ENCODE measurements at places on chromosomes 4 and X.

- DNase-seq: no peak
These were observed 728.9 kb downstream of the PCDH18 start for GRCh38 chr4:136803433-136803832.

DNA sequence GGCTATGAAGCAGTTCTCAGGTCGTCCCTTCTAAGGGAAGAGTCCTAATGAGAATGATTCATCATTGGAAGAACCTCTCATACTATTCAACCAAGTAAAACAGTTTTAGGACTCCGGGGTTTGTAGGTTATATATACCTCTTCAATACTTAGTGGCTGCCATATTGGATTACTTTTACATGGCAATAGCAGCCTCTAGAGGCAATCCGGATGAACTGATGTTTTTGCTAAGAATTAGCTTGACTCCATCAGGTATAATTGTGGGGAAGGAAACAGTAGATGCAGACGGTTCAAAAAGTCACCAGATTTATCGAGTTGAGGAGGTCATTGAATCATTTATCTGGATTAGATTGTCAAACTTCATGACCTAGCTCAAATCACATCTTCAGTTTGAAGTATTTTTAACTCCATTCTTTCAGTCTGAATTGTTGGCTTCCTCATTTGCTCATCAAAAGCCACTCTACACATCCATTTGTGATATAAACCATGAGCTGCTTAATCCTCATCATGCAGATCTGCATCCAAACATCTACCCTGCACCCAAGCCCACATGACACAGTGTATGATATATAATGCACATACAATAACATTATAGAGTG, 28.4 kb downstream of the GUCY1B1 start:
- no peak for DNase-seq

DNA sequence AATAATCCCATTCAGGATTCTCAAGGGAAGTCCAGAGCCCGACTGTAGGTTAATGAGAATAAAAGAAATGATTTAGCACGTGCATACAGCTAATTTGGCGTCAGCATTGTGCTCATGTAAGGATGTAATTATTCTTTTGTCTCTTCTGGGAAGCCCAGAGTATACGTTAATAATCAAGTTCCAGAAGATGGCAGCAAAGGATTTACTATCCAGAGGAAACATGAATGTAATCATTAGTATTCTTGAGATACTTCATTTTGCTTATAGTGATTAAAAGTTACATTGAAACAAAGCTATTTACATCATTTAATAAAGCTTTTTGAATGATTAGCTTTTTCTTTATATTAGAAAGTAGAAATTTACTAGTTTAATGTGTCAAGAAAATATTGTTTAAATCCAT, 27.1 kb upstream of the MAP9 start:
- no peak for DNase-seq

- no peak for DNase-seq
These were observed 20.0 kb upstream of the FGFBP2 start for GRCh38 chr4:15982842-15983524.

GRCh38 chr4:164056426-164057142, 562.1 kb downstream of the TMA16 start:
- no peak for DNase-seq

GRCh38 chr4:2083116-2083825, 24.1 kb downstream of the NAT8L start:
- peak; percentile 1 for DNase-seq

DNA sequence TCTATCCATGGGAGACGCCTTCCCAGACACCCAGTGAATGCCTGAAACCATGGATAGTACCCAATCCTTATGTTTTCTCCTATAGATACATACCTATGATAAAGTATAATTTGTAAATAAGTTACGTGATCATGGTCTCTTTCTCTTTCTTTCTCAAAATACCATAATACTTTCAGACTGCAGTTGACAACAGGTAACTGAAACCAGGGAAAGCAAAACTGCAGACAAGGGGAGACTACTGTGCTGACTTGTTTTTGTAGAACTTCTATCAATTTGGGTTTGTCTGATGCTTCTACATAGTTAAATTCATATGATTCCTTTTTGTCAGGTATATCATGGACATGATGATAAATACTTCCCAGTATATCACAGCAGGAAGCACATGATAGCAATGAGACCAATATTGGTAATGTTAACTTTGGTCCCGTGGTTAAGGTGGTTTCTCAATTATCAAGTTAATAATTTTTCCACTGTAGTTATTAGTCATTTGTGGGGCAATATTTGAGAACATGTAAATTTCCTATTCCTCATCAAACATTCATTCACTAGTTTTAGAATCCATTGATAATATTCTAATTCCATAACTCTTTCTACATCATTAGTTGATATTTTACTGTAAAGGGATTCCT, 298.0 kb upstream of the TET2 start:
- DNase-seq: no peak

DNA sequence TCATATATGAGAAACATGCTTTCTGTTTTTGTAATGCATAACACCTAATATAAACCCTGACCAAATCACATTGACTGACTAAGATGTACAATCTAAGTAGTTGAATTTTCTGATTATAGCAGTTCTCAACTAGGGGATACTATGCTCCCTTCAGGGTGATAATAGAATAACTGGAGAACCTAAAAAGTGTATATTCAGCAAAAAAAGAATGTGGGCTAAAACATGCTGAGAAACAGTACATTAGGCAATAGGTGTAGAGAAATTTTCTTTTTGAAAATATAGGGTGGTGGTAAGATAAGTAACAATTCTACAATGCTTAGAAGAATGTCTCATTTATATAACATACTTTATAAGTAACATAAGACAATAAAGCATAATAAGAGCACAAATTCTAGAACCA, 239.6 kb downstream of the SPOCK3 start:
- no peak for DNase-seq

DNA sequence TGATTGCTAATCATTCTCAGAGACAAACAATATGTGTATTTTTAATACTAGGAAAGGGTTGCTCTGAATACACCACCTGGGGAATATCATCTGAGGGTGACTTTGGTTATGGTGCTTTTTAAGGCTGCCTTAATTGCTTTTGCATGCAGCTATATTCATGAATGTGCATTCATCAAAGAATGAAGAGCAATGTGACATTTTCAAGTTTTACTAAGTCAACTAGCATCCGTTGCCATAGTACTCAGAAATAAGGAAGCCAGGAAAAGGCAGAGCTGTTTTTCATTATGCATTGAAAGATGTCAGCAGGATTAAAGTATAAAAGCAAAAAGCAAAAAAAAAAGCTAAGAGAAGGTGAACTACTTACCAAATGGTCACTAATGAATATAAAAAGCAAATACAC, 67.4 kb upstream of the PCDH18 start:
- DNase-seq: no peak

DNA sequence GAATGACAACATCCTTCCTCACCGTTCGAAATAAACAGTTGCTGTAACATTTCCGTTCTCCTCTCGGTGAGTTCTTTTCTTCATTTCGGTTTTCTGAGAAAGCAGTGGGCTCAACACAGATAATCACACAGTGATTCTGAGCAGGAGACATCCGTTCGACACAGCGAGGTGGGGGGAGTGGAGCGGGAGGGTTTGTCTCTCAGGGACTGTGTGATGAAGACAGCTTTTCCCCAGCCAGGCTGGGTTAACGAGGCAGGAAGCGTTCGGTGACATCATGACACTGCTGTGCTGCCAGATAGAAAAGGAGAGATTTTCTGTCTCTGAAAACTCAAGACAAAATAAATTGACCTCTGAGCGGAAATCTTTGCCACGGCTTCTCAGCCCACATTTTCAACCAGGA, 119.3 kb downstream of the CRLF2 start:
- DNase-seq: no peak

DNA sequence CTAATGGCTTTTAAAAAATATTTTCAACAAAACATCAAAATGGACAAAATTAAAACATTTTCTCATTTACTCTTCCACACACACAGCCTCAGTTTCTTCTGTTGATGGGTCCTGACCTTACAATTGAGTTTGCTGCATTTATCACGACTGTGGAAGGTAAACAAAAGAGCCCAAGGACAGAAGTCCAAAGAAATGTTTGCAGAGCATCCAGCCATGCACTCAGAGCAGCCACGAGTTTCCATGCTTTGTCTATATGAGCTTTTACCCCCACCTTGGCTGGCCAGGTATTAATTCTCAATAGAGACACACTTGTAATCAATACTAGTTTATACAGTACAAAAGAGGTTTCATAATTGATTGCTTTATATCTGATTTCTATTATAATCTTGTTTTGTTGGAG, 85.0 kb upstream of the WDFY3 start:
- no peak for DNase-seq

GRCh38 chrX:16855363-16856075, 14.6 kb downstream of the RBBP7 start:
- DNase-seq: no peak

GRCh38 chrX:68847172-68847571, 18.4 kb downstream of the EFNB1 start:
- no peak for DNase-seq

GRCh38 chr4:169225812-169226211, 44.9 kb downstream of the SH3RF1 start:
- DNase-seq: no peak

GRCh38 chr4:36767596-36767995, 476.9 kb upstream of the NWD2 start:
- DNase-seq: no peak

DNA sequence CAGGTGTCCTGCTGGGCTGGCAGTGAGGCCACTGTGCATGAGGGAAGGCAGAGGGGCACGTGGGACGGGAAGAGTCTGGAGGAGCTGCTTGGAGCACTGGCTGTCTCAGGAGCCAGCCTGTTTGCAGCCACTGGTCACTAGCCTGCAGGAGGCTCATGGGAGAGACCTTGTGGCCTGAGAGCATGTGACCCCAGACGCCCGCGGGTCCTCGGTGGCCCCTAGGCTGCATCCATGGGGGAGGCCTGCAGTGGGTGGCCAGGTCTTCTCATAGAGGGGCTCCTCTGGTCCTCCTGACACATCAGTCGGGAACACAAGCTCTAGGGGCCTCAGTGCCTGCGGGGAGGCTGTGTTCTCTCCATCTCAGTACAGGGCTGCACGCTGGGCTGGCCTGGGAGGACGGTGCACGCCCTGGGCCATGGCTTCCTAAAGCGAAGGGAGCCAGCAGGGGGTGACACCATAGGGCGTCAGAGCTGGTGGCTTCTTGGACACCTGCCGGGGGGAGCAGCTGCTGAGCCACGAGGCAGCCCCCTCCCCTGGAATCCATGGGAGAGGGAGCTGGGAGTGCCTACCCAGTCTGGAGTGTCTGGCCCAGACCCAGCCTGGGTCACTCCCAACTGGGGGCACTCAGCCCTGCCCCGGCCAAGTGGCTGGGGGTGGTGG, 12.3 kb downstream of the NAT8L start:
- no peak for DNase-seq

DNA sequence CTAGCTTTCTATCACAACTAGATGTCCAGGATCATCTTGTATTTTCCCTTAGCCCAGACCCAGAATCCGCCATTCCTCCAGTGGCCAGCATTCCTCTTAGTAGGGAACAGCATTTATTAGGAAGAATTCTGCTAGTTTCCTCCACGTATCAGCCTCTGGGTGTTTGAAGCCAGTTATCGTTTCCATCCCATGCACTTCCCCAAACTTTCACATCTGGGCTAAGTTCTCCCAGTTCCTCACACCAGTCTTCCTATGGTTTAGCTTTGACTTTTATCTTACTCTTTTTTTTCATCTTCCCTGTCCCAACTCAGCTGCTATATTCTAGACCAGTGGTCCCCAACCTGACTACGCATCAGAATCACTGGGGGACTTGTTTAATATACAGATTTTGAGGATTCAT, 53.5 kb upstream of the PRSS48 start:
- no peak for DNase-seq

DNA sequence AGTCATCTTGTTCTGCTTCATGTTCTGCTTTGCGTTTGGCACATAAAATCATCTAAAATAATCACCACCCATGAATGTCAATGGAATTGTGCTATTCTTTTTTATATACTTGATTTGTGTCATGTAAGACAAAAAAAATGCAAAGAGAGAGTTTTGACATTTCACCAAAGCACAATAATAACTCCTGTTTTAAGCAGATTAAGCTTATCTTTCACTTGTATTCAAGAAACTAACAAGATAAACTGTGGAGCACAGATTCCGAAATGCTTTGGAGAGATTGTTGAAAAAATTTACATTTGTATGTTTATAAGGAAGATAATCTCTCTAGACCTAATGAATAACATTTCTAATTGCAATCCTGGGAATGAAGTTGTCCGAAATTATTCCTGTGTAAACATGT, 225.1 kb upstream of the ANXA10 start:
- DNase-seq: no peak

DNA sequence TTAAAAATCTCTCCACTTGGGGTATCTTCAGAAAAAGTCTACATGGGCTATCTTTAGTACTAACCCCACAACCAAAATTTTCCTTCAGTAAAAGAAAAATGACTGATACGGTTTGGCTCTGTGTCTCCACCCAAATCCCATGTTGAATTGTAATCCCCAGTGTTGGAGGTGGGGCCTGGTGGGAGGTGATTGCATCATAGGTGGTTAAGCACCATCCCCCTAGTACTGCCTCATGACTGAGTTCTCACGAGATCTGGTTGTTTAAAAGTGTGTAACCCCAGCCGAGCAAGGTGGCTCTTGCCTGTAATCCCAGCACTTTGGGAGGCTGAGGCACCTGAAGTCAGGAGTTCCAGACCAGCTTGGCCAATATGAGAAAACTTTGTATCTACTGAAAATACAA, 66.8 kb downstream of the USP46 start:
- DNase-seq: no peak
